Stimulated activated CD4-positive, alpha-beta T cell treated with anti-CD3 and anti-CD28 coated beads, Interleukin-1b, Interleukin-23, amount 100 ng/mL, for 48 hours (primary cell): ENCODE measurements at places on chromosomes 1 and 21.

DNA sequence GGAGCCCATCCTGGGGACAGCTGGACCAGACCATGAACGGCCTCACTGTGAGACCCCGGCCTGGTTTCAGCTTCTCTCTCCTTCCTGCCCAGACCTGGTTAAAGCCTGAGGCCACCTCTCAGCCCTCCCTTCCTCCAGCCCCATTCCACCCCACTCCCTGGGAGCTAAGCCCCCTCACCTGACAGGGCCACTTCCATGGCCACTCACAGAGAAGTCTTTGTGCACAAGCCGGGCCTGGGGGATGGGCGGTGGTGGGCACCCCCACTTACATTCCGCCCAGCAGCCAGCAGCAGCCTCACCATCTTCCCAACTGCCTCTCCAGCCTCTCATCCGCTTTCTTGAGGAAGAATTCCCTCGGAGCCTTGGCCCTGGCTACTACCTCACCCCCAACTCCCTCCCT, 40.4 kb downstream of the RHBG start:
- no peak for DNase-seq

- DNase-seq: no peak
These were observed 45.9 kb downstream of the OLIG1 start for GRCh38 chr21:33115631-33116510.

DNA sequence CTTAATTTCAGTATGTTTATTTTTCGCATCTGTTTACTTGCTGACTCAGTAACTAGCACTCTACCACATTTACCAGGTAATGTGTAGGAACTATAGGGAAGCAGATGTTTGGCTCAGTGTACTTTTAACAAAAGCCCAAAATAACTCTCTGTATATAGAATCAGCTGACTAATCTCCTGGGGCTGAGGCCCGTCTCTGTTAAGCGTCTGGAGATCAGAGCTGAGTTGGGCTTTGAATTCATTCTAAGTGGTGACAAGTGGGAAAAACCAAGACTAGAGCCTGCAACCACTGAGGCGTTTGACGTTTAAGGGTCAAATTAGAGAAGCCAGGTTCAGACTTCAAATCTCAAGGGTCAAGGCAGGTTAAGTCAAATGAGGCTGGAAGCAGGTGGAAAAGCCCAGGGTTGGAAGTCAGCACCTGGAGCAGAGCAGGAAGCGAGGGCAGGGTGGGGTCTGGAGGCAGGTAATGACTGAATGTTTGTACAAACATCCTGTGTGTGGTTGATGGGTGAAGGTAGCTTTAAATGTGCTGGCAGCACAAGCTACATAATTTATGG, 56.8 kb upstream of the LYST start:
- DNase-seq: no peak

DNA sequence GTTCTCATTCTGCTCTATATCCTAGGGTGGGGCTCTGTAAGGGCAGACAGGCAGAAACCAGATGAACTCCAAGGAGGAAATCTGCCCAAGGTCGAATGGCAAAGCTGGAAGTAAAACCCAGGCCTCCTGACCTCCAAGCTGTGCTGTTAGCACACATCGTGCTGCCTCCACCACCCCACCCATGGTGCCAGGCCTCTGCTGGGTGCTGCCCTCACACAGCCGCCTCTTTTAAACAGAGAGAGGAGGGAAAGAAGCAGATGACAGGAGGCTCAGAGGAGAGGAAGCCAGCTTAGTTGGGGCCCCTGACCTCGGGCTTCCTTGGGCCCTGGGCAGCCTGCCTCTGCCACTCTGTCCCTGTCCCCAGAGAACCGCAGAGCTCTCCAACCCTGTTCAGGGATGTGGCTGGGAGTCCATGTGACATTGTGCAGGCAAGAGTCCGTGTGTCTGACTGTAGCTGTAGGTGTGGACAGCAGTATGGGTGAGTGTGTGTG, 1.1 kb downstream of the SYNC start:
- DNase-seq: no peak

GRCh38 chr1:9753121-9753531, 70.6 kb downstream of the CLSTN1 start:
- DNase-seq: no peak

DNA sequence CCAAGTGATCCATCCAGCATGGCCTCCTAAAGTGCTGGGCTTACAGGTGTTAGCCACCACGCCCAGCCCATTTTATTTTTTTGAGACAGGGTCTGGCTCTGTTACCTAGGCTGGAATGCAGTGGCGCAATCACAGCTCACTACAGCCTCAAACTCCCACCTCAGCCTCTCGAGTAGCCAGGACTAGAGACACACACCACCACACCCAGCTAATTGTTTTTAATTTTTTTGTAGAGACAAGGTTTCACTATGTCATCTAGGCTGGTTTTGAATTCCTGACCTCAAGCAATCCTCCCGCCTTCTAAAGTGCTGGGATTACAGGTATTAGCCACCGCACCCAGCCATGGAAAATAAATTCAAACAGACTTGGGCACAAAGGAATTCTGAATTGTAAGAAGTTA, 31.9 kb downstream of the PUM1 start:
- DNase-seq: no peak

- DNase-seq: no peak
These were observed 114.4 kb downstream of the DMRTA2 start for GRCh38 chr1:50308878-50309277.

- no peak for DNase-seq
These were observed 18.5 kb upstream of the TBX15 start for GRCh38 chr1:119006406-119007279.

- no peak for DNase-seq
These were observed 19.7 kb upstream of the DYNLT5 start for GRCh38 chr1:66732407-66733166.
